Uterus (tissue), 4 donors: ENCODE measurements at places on chromosomes 11 and 22. TPM values are rescaled to one million over a fixed set of nuclear protein-coding genes. Genes with fewer than 3 reads are reported as not detected.

GRCh38 chr11:64055077-64055476 is 19.3 kb downstream of the FLRT1 start:
- no peaks in the 10 kb centered on the region for H3K36me3 ChIP-seq
- no peaks in the 10 kb centered on the region for H3K27me3 ChIP-seq
- H3K4me1 ChIP-seq: no peaks in the 10 kb centered on the region

- DNase-seq: no peak
- H3K4me3 ChIP-seq: no peak overlapping the region
- H3K36me3 ChIP-seq: no peaks in the 10 kb centered on the region
- H3K4me1 ChIP-seq: no peaks in the 10 kb centered on the region
- no peak overlapping the region for H3K27ac ChIP-seq
These were observed 20.2 kb downstream of the NUP50 start for GRCh38 chr22:45183974-45184373.

- H3K36me3 ChIP-seq: no peaks in the 10 kb centered on the region
- H3K4me3 ChIP-seq: no peak overlapping the region
- no peaks in the 10 kb centered on the region for H3K4me1 ChIP-seq
- H3K27ac ChIP-seq: no peak overlapping the region
- DNase-seq: no peak
These were observed 26.5 kb upstream of the SOX6 start for GRCh38 chr11:16382638-16383380.

- no peak overlapping the region for H3K27ac ChIP-seq
- H3K36me3 ChIP-seq: peaks cover 4% of the 10 kb centered on the region
- no peak overlapping the region for H3K4me3 ChIP-seq
- no peak for DNase-seq
- no peaks in the 10 kb centered on the region for H3K27me3 ChIP-seq
- no peaks in the 10 kb centered on the region for H3K4me1 ChIP-seq
These were observed 57.0 kb downstream of the SOX6 start for GRCh38 chr11:16299390-16299789.

DNA sequence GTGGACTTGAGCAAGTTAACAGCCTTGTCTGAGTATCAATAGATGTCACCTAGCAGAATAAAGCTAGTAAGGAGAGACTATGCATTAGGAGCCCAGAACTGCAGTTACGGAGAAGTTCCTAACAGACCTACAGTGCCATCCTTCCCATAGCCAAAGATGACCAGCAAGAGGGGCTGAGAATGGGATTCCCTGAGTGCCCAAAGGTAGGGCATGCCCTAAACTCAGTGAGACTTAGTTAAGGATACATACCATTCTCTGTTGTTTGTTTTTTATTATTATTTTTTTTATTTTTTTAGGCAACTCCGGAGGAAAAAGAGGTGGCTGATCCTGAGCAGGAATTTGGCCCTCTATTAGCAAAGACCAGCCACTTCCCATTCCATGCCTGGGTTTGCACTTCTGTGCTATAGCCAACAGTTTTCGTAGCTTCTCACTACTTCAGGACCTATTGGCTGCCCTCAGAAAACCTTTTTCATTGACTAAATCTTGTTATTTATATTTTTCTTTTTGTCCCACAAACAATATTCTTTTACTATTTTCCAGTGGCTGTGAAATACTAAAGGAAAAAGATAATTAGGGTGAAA is 33.3 kb upstream of the CCDC34 start:
- peak overlapping the region; percentile 28 for H3K27ac ChIP-seq

- H3K4me1 ChIP-seq: no peaks in the 10 kb centered on the region
- peak overlapping the region; percentile 58 for H3K27ac ChIP-seq
- H3K27me3 ChIP-seq: no peaks in the 10 kb centered on the region
- no peak for DNase-seq
- H3K36me3 ChIP-seq: no peaks in the 10 kb centered on the region
These were observed 49.1 kb upstream of the LYVE1 start for GRCh38 chr11:10617551-10617950.

DNA sequence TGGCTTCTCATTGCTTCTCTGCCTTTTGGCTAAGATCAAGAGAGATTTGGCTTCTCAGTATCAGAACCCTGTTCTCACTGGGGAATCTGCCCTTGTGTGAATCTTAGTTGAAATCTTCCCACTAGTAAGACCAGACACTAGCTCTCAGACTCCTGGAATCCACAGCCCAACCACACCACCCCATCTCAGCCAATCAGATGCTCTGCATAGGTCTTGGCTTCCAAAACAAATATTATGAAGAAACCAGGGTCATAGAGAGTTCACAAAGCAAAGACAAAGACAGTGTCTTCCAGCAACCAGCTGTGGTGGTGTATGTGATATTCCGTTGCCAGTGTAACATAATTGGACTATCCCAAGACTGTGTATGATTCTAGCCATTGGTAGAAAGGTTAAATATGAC is 5.4 kb downstream of the OR8B12 start:
- no peaks in the 10 kb centered on the region for H3K4me1 ChIP-seq
- H3K36me3 ChIP-seq: no peaks in the 10 kb centered on the region
- H3K27ac ChIP-seq: no peak overlapping the region
- no peaks in the 10 kb centered on the region for H3K27me3 ChIP-seq
- no peak for DNase-seq

GRCh38 chr11:62147545-62147944 is 23.7 kb downstream of the INCENP start:
- H3K27ac ChIP-seq: no peak overlapping the region
- no peaks in the 10 kb centered on the region for H3K36me3 ChIP-seq
- no peaks in the 10 kb centered on the region for H3K27me3 ChIP-seq

DNA sequence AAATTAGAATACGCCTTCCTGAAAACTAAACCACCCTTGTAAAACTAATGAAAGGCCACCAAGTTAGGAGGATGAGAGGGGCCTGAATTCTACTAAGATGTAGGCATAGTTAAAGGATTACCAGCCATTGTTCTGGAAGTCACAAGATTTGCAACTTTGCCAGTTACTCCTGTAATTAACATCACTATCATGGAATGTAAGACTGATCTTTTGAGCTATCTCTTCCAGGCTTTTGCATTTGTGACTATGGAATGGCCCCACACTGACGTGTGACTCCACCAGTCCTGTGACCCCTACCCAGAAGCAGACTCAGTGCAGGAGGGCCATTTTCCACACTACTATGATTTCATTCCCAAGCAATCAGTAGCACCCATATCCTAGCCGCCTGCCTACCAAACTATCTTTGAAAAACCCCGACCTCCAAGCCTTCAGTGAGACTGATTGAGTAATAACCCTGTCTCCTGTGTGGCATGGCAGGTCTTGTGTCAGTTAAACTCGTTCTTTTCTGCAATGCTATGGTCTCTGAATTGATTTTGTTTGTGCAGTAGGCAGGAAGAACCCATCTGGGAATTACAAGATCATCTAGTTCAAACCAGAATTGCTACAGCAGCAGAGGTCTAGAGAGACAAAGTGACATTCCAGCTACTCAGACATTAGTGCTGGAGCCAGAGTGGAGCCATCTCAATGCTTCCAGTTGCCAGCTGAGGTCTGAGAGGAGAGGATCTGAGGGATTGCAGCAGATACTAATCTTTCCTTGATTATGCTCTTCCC is 1.9 kb upstream of the CTSF start:
- H3K4me1 ChIP-seq: peaks cover 5% of the 10 kb centered on the region
- no peaks in the 10 kb centered on the region for H3K27me3 ChIP-seq
- no peaks in the 10 kb centered on the region for H3K36me3 ChIP-seq
- no peak for DNase-seq

- H3K4me1 ChIP-seq: no peaks in the 10 kb centered on the region
- H3K27me3 ChIP-seq: no peaks in the 10 kb centered on the region
- no peaks in the 10 kb centered on the region for H3K36me3 ChIP-seq
These were observed 8.9 kb upstream of the FXYD2 start for GRCh38 chr11:117833401-117833891.

DNA sequence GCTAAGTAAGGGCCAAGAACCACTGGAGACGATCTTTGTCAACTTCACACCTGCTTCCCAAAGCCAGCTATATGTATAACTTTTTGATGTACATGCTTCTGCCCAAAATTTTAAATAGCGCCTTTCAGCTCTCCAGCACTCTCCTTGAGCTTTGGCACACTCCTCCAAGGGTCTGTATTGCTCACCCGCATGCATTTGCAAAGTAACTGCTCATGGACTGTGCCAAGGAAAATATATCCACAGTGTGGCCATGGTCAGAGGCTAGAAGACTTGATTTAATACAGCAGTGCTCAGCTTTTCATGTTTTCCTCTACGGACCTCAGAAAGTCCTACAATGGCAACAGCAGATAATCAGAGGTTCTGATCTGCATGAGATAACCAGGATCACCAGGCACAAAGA is 550.1 kb downstream of the SOX6 start:
- H3K4me1 ChIP-seq: no peaks in the 10 kb centered on the region
- no peaks in the 10 kb centered on the region for H3K27me3 ChIP-seq
- DNase-seq: no peak
- H3K27ac ChIP-seq: no peak overlapping the region
- H3K4me3 ChIP-seq: no peak overlapping the region

DNA sequence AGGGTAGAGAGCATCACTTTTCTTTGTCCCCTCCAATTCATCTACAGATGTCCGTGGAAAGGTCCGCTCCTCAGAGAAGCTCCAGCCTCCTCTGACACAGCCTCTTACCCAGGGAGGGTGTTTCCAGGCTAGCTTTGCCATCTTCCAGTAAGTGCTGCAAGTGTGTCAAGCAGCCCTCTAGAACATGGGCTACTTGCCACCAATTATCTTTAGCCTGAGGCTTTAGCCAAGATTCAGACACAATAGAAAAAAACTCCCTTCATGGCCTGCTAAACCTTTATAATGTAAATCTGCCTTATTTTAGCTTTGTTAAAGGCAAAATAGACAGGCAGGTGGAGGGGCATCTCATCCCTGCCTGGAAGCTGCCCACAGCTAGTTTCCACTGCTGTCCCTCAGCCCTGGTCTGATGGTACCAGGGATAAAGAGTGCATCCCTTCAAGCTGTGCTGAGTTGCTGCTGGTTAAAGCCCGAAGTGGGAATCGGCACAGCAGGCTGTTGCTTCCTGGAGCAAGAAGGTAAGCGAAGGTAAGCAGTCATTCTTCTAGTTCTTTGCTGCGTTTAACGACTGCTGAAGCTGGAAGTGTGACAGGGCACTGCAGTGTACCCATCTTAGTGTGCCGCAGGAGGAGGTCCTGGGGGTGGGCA is 190.1 kb upstream of the E2F8 start:
- DNase-seq: no peak
- H3K27me3 ChIP-seq: no peaks in the 10 kb centered on the region
- no peak overlapping the region for H3K27ac ChIP-seq
- H3K4me1 ChIP-seq: no peaks in the 10 kb centered on the region
- H3K4me3 ChIP-seq: no peak overlapping the region

- H3K4me1 ChIP-seq: no peaks in the 10 kb centered on the region
- H3K4me3 ChIP-seq: no peak overlapping the region
- H3K36me3 ChIP-seq: no peaks in the 10 kb centered on the region
- no peak overlapping the region for H3K27ac ChIP-seq
- no peak for DNase-seq
- no peaks in the 10 kb centered on the region for H3K27me3 ChIP-seq
These were observed 713.9 kb upstream of the CCDC179 start for GRCh38 chr11:23574149-23574548.

- peak; percentile 52 for DNase-seq
- peaks cover 11% of the 10 kb centered on the region for H3K4me1 ChIP-seq
- peak overlapping the region; percentile 97 for H3K27ac ChIP-seq
- H3K4me3 ChIP-seq: peak overlapping the region; percentile 68
These were observed 1.7 kb upstream of the TXNRD2 start for GRCh38 chr22:19943082-19944026.

GRCh38 chr11:85407648-85408047 is 219.5 kb downstream of the DLG2 start:
- H3K27me3 ChIP-seq: no peaks in the 10 kb centered on the region
- H3K4me1 ChIP-seq: no peaks in the 10 kb centered on the region
- no peak overlapping the region for H3K27ac ChIP-seq
- H3K4me3 ChIP-seq: no peak overlapping the region
- DNase-seq: no peak

- no peaks in the 10 kb centered on the region for H3K27me3 ChIP-seq
- H3K36me3 ChIP-seq: no peaks in the 10 kb centered on the region
- DNase-seq: no peak
- H3K27ac ChIP-seq: no peak overlapping the region
- H3K4me3 ChIP-seq: no peak overlapping the region
These were observed 19.5 kb downstream of the IL17REL start for GRCh38 chr22:49992921-49993648.

DNA sequence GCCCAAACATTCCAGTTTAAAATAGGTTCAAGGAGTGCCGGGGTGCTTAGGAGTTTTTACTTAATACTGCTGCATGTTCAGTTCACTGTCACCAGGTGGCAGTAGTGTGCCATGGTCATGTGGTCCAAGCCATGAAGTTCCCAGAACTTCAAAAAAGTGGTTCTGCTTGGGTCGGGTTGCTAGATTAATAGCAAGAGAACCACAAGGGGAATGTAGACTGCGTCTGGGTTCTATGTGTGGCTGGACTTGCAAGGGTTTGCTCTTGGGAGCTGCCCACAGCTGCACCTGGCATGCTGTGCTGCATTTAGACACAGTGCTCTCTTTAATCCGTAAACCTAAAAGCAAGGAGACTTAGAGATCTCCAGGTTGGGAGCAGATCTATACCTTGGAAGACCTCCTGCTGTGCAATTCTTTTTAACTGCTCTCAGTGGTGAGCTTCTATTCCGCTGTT is 6.5 kb upstream of the SPON1 start:
- DNase-seq: peak; percentile 56
- no peak overlapping the region for H3K27ac ChIP-seq
- no peaks in the 10 kb centered on the region for H3K36me3 ChIP-seq
- no peak overlapping the region for H3K4me3 ChIP-seq

- H3K27ac ChIP-seq: no peak overlapping the region
- H3K27me3 ChIP-seq: no peaks in the 10 kb centered on the region
- no peaks in the 10 kb centered on the region for H3K36me3 ChIP-seq
- no peak for DNase-seq
- H3K4me3 ChIP-seq: no peak overlapping the region
These were observed 51.2 kb upstream of the SLC22A12 start for GRCh38 chr11:64539711-64540427.

GRCh38 chr22:25090225-25090890 is 109.3 kb upstream of the CRYBB3 start:
- no peak for DNase-seq
- H3K36me3 ChIP-seq: no peaks in the 10 kb centered on the region
- H3K4me1 ChIP-seq: no peaks in the 10 kb centered on the region
- no peak overlapping the region for H3K27ac ChIP-seq

GRCh38 chr11:105468154-105468553 is 141.7 kb upstream of the GRIA4 start:
- no peak overlapping the region for H3K4me3 ChIP-seq
- no peaks in the 10 kb centered on the region for H3K27me3 ChIP-seq

- no peak overlapping the region for H3K27ac ChIP-seq
- no peaks in the 10 kb centered on the region for H3K4me1 ChIP-seq
- DNase-seq: no peak
- no peak overlapping the region for H3K4me3 ChIP-seq
These were observed 129.7 kb downstream of the TRIM44 start for GRCh38 chr11:35792148-35792845.

- H3K36me3 ChIP-seq: no peaks in the 10 kb centered on the region
- H3K27ac ChIP-seq: no peak overlapping the region
- DNase-seq: no peak
- no peaks in the 10 kb centered on the region for H3K4me1 ChIP-seq
- no peak overlapping the region for H3K4me3 ChIP-seq
These were observed 245.5 kb downstream of the SOX6 start for GRCh38 chr11:16110886-16111285.

The EFEMP2 gene
- 165 TPM for total RNA-seq

The PRAME gene
- total RNA-seq: not detected

The RASSF10 gene
- total RNA-seq: not detected

The LRRC74B gene
- total RNA-seq: not detected

The OR5T1 gene
- total RNA-seq: not detected

The TSPAN32 gene
- total RNA-seq: not detected

The ACR gene
- not detected for total RNA-seq

The KCNK4 gene
- not detected for total RNA-seq

The NXPE1 gene
- not detected for total RNA-seq

The CEND1 gene
- not detected for total RNA-seq

The H19 gene
- total RNA-seq: 267 TPM

The MUC2 gene
- total RNA-seq: 0.06 TPM

The KDM4D gene
- total RNA-seq: under 0.01 TPM

The C11orf86 gene
- total RNA-seq: not detected

The APOL5 gene
- not detected for total RNA-seq
